Fibroblast of skin of left biceps (primary cell): ENCODE measurements at places on chromosomes 11 and 22.
A peak's percentile ranks its signal among the peaks of the same experiment; 100 is the strongest.

- DNase-seq: no peak
These were observed 10.4 kb downstream of the RCOR2 start for GRCh38 chr11:63906585-63906984.

DNA sequence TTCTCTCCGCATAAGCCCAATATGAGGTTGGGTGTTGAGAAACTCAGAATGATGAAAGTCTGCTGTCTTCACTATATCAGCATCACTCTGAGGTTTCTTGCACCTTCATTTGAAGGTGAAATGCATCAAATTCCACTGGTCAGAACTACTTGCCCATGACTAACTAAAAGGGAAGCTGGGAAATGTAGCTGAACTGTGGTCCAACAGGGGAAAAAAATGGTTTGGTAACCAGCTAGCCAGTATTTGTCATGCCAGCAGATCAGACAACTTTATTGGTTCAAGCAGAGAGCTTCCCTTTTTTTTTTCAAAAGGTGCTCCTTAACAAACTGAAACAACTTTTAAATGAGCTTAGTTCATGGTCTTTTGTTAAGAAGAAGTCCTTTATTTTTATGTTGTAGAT, 14.2 kb upstream of the PIK3C2A start:
- no peak for DNase-seq

DNA sequence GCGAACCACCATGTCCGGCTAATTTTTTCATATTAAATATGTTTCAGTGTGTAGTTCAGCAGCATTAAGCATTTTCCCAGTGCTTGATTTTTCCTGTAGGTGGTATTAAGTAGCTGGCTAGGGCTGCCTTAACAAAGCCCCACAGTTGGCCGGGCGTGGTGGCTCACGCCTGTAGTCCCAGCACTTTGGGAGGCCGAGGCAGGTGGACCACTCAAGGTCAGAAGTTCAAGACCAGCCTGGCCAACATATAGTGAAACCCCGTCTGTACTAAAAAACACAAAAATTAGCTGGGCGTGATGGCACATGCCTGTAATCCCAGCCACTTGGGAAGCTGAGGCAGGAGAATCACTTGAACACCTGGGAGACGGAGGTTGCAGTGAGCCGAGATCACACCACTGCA, 33.5 kb upstream of the TOLLIP start:
- DNase-seq: no peak

DNA sequence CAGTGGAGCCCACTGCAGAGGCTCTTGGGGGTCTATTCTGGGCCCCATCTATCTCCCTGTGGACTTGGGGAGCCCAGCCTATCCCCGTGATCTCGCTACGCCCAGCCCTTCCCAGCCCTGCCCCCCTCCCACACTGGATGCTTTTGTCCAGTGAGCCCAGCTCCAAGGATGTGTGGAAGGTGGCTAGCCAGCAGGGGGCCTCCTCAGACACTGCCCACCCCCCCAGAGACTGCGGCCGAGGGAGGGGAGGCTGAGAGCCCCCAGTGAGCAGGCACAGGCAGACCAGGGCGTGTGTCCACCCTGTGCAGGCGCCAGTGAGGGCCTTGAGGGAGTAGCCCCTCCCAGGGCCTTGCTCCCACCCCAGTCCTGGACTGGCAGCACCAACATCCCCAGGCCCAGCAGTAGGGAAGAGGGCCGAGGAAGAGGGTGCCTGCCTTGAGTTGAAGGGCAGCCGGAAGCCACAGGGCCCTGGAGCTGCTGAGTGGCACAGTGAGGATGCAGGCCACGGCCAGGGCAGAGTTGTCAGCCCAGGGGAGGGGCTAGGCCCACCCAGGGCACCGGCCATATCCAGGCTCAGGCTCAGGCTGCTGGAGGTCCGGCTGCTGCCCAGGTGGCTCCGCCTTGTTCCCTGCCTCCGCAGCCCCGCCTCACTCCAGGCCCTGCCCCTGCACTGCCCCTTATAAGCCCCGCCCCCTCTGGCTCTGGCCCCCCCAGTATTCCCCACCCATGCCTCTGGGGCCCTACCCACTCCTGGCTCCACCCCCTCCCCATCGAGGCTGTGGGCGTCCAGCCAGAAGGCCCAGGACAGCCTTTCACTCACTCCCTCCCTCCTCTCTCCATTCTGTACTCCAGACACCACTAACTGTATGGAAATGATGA, 28.0 kb downstream of the MOB2 start:
- no peak for DNase-seq

DNA sequence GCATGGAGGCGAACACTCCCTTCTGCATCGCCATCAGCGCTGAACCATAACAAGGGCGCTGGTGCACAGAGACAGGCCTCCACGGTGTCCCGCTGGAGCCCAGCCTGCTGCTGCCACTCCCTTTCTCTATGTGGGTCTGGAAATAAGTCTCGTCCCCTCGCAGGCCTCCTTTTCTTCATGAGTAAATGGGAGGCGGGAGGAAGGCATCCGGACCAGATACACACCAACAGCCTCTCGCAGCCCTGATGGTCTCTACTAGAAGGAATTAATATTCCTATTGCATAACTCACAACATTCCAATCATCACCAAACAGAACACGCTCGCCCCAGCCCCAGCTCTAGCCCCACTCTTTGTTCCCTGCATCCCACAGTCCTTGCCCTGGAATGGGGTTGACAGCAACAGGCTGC, 14.9 kb downstream of the RASD2 start:
- DNase-seq: peak; percentile 68

DNA sequence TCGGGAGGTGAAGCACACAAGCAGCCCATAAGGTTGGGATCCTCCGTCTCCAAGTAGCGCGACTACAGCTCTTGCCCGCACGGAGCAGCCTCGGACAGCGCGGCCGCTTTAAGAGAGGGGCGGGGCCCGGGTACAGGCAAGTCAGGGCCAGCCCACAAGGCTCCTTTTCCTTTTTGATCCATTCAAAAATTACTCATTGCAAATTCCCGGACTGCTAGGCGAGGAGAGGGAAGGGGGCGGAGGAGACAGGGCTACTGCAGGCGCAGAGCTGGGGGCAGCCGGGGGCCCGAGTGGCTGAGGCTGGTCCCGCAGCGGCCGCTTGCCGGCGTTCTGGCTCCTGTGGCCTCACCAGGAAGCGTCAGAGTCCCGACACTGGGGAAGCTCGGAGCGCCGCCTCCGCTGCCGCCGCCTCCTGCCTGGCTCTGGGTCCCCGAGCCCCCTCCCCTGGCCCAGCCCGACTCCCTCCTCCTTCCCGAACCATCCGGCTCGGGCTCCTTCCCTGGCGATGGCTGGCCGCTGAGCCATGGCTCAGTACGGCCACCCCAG, at the start of gene UBASH3B:
Gene UBASH3B, plus strand, starts transcription at position 196 of the 546 bp plus-strand sequence. Its CDS starts 328 bp downstream, at position 524.
- peak; percentile 70 for DNase-seq

- DNase-seq: no peak
These were observed 9.3 kb downstream of the SF3A1 start for GRCh38 chr22:30347255-30347892.

DNA sequence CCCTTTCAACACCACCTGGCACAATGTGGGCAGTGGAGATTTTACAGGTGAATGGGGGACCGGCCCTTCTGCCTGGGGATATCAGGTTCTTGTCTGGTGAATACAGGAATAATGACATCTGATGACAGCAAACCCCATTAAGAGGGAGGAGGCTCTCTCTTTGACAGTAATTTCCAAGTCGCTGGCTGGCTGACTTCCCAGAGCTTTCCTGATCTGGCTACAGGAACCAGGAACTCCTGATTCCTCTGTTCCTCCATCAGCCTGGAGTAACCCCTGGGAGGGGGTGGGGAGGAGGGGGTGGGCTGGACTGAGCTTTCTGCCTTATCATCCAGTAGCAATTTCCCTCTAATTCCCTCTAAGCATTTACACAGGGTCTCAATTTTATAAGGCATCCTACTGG, 3.7 kb upstream of the MIEF1 start:
- no peak for DNase-seq

DNA sequence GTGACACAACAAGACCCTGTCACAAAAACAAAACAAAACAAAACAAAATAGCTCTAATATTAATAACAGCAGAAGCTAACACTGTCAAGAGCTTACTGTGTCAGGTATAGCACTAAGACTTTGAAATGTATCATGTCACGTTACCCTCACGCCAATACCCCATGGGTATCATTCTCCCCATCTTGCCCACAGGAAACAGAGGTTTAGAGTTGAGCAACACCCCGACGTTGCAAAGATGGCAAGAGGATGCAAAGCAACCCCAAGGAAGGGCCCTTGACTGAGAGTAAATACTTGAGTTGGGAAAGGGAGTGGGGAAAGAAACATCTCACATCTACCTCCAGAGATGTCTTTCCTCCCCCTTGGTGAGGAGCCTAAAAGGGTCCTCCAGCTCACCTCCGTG, 366.8 kb downstream of the LARGE1 start:
- no peak for DNase-seq

DNA sequence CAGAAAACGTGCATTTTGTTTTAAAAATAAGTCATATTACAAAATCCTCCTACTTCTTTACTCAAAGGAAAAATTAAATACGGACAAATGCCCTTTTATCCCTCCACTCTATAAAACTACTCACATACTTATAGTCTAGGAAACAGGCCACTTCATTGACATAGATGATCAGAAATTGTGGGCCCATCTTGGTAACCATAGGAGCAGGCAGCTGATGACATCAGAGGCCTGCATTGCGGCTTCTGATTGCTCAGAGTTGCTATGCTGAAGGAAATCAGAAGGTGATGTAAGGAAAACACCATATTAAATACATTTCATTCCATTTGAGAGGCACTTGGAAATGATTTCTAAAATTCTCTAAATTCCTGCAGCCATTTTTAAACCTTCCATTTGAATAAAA, 27.0 kb downstream of the FAM76B start:
- DNase-seq: peak; percentile 26

GRCh38 chr11:110764485-110764884, 52.2 kb upstream of the ARHGAP20 start:
- no peak for DNase-seq

- DNase-seq: peak; percentile 44
These were observed 22.8 kb downstream of the OSBP2 start for GRCh38 chr22:30717331-30717921.

GRCh38 chr11:944711-945470, 19.2 kb downstream of the AP2A2 start:
- DNase-seq: no peak

GRCh38 chr11:106286881-106287504, 209.5 kb downstream of the AASDHPPT start:
- no peak for DNase-seq

DNA sequence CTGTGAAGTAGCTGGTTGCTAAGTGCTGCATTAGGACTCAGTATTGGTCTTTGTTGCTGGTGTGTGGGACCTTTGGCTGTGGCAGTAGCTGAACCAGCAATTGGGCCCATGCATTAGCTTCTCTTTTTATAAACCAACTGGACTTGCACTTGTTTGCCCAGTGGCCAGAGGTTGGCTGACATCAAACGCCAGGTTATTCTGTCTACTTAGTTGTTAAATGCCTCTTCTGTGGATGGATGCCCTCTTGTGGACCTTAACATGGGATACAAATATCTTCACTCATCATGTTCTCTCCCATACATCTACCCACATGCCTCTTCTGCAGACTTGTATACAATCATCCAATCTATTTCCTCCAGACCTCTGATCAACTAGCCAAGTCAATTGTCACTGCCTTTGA, 26.4 kb upstream of the ARHGAP20 start:
- DNase-seq: no peak

DNA sequence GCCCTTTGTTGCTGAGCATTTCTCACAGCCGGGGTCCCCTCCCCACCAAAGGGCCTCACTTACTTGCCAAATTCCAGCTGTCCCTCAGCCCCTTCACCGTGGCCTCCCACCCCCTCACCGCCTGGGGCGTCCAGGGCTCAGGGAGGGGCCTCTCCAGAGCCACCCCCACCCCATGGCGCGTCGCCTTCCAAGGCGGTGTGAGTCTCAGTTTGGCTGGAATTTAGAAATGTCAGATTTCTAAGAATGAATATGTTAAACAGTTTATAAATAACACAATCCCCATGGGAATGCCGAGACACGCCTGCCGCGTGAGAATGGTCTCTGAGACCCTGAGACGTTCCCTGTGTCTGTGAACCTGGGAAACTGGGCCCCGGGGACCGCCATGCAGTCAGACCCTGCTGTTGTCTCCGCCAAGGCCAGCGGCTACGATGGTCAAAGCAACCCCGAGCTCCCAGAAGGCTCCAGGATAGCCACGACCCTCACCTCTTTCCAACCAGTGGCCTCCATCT, 28.9 kb downstream of the CELSR1 start:
- no peak for DNase-seq

GRCh38 chr22:45196926-45197605, 33.3 kb downstream of the NUP50 start:
- DNase-seq: no peak

DNA sequence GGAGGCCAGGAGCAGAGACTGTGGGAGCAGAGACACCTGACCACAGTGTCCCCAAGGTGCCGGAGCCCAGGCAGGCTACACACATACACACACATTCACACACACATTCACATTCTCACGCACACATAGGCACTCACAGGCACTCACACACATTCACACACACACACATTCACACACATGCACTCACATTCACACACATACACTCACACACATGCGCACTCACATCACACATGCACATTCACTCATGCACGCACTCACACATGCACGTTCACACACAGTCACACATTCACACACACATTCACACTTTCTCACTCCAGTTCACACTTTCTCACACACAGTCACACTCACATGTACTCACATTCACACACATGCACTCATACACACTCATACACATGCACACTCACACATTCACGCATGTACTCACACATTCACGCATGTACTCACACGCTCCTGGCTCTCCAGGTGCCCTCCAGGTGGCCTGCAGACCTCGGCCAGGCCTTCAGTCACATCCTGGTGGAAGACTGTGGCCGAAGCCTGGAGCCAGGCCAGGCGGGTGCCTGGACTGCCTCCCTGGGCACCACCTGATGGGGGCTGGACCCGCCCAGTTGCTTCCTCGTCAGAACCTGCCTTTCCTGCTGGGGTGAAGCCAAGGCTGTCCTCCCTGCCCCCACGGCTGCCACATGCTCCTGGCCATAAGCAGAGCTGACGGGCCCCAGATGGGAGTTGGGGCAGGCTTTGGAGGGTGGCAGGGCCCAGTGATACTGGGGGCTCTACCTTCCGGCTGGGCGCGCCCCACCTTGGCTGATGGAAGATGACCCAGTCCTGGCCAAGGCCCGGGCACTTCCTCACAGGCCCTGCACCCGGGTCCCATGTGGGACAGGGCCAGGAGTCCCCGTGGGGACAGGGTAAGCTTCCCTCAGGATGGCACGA, 89.5 kb downstream of the WNT7B start:
- DNase-seq: no peak

DNA sequence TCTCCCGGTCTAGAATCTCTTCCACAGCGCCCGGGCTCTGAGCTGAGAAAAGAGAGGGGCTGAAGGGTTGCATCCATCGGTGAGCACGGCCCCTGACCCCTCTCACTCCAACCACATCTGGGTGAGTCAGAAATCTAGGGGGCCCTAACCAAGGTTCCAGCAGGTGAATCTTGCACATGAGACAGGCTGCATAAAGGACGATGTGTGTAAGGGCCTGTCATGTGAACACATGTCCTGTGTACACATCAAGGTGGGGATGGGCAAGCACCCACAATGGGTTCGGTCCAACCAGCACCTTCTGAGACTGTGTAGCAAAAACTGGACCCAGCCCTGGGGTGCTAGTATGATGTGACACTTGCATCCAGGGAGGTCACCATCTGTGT, 1.2 kb downstream of the BET1L start:
- DNase-seq: no peak

- DNase-seq: no peak
These were observed 46.0 kb upstream of the PPARA start for GRCh38 chr22:46104170-46104880.

- DNase-seq: no peak
These were observed 41.3 kb downstream of the ALX4 start for GRCh38 chr11:44268614-44269080.

GRCh38 chr11:100925935-100926334, 203.7 kb downstream of the PGR start:
- peak; percentile 56 for DNase-seq

GRCh38 chr11:66339686-66340483, 3.7 kb upstream of the RIN1 start:
- no peak for DNase-seq
